ENCODE measurements at places on chromosomes 1 and 21. TPM values are rescaled to one million over a fixed set of nuclear protein-coding genes. Genes with fewer than 3 reads are reported as not detected.

DNA sequence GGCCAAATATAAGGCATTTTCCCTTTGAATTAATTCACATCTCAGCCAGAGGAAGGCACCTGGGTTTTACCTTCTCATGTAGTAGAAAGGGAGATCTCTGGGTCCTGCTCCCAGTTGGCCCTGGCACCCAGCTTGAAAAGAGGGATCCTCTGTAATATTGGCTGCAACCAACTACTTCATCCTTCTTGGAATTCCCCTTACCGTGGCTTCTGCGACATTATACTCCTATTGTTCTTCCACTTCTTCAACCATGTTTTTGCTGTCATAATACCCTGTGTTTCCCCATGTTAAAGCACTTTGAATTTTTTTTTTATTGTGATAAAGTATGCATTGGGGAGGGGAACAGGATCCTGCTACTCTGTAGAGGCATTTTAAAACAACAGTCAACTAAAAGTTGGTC lies 26.8 kb downstream of the RNF220 start:
- no peak for DNase-seq

DNA sequence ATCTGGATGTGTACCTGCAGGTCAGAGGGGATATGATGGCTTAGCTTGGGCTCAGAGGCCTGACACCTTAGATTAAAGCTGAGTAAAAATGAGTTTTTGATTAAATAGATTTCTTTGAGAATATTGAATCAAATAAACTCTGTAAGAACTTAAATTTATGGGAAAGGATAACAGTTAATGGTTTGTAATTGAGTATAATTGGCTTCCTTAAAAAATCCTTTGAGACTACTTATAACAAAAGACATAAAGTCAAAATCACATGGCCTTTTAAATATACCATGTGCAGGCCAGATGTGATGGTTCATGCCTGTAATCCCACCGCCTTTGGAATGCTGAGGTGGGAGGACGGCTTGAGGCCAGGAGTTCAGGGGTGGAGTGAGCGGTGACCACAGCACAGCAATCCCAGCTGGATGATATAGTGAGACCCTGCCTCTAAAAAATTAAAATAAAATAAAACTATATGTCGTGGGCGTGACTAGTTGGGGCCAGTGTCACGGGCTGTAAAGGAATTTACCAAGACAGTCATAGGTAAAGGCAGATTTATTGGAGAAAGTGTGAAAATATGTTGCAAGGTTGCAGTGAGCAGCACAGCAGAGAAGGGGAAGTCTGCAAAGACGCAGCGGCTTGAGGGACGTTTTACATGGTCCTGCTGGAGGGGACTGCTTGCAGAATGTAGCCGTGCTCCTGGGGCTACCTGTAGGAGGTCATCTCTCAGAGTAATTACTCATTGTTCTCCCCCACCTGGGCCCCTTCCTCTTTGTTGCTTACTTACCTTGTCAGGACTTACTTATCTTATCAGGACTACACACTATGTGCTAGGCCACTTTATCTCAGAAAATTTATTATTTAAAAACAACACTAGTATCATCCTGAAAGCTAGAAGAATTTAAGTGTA lies 122.3 kb downstream of the ZMYM4 start:
- DNase-seq = no peak

GRCh38 chr1:56541408-56541807 lies 38.0 kb downstream of the PLPP3 start:
- DNase-seq = no peak

DNA sequence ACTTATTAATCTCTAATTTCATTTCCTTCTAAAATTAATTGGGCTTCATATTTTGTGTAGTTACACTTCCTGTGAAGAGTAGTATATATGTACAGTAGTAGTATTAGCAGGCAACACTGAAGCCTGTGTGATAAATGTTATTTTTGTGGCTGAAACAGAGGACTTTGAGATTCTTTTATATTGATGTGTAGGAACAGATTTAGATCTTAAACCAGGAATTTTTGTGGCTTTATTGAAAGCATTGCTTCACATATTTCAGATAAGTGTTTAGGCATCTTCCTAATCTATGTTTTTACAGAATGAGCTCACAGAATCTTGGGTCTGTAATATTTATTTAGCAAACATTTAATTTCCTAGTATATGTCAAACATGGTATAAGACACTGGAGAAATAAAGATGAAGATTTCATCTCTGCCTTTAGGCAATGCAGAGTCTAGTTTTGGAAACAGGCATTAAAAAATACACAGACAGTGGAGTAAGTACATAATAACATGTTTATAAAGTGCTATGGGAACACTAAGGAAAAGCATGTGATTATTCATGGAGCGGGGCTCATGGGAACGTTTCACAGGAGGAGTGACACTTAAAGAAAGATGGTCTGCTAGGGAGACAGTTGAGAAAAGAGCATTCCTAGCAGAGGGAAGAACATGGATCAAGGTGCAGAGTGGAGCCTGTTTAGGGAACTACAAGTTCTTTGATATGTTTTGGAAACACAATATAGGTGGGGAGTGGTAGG lies 52.7 kb downstream of the MIGA1 start:
- no peak for DNase-seq

DNA sequence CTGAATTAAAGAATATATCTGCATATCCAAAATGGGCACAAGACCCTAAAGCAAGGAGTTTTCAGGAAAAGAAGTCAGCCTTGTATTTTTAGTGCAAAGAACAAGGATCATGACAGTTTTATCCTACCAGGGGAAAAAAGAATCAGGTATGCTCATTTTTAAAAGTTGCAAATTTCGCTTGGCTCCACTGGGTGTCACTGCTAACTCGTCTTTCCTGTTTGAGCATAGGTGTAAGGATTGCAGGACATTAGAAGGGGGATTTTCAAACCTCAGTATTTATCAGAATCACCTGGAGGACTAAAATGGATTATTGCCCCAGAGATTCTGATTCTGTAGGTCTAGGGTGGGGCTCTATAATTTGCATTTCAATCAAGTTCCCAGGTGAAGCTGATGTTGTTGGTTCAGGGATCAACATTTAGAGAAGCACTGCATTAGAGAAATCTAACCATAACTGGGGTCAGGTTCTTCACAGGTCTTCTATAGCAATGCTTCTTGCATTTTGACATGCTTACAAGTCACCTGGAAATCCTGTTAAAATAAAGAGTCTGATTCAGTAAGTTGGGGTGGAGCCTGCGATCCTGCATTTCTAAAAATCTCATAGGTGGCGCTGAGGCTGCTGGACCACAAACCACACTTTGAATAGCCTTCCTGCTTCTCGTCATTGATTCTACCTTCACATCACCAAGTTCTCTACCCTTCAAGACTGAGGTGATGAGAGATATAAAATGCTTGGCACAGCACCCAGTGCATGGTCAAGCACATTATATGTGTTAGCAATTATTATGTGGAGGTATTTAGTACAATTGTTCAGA lies 39.6 kb downstream of the NUF2 start:
- DNase-seq = no peak

DNA sequence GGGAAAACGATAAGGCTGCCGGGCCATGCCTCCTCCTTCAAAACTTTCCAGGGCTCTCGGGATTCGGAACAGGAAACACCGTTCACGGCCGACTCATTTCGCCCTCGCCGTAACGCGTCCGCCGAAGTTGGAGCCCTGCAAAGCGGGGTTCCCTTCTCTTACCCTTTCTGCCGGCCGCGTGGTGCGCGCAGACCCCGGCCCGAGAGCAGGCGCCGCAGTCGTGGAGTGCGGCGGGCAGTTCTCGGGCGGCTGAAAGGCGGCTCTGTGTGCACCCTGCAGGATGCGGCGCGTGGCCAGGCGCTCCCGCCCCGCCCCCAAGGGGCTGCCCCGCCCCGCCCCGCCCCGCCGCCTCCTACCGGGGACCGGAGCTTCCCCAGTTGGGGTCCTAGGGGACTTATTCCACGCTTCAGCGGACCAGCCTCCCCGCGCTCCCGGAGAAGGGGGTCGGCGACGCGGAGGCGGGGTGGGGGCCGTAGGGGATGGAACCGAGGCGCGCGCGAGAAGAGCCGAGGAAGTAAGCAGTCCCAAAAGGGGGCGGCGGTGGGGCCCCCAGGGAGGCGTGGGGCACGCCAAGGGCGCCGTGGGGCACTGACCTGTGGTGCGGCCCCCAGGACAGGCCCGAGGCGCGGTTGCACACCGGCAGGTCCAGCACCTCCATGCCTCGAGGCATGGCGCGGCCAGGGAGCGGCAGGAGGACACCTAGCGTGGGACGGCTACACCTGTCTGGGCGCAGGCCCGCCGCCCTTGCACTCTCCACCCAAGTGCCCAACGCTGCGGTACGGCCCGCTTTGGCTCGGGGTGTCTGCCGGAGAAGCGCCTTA lies at the start of gene MCOLN2:
Gene MCOLN2, minus strand, starts transcription at position 268 of the 821 bp plus-strand sequence. Its CDS starts 241 bp downstream, at position 27.
- DNase-seq = peak; percentile 67

DNA sequence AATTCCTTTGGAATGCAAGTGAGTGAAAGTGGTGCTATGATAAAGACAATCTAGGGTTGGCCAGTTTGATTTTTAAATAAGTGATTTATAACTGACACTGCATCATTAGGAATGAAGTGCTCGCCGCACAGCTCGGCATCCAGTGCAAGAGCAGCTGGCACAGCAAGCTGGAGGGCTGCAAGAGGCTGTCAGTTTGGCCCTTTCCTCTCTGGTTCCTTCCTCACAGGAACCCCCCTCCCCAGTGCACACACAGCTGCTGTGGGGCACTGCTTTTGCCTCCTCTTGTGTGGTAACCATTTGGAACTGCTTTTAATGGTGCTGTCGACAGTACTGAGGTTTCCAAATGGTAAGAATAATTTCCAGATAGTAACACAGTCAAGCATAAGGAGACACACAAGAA lies 10.4 kb upstream of the BCAR3 start:
- no peak for DNase-seq

- no peak for DNase-seq
Measured at GRCh38 chr1:112508278-112509004, at the start of gene WNT2B. Gene WNT2B, plus strand, starts transcription at chr1:112508965. Its CDS starts 298 bp downstream, at chr1:112509263.

DNA sequence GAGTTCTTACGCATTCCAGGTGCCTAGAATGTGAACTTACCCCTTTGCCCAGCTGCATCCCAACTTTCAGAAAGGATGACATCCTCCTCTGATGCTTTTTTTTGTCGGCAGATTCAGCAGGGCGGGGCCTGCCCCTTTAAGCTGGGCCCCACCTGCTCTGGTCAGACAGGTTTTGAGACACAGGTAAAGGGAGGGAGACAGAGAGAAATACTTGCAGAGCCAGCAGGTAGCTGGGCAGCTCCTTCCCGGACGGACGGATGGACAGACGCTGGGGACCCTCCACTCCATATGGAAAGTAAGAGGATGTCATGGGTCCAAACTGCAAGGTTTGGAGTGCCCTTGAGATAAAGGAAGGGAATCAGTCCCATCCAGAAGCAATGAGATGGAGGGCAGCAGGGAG lies at the start of gene TMEM79:
Gene TMEM79, plus strand, starts transcription at position 214 of the 400 bp plus-strand sequence. CDS start 902 bp downstream, outside the sequence.
- peak; percentile 44 for DNase-seq

DNA sequence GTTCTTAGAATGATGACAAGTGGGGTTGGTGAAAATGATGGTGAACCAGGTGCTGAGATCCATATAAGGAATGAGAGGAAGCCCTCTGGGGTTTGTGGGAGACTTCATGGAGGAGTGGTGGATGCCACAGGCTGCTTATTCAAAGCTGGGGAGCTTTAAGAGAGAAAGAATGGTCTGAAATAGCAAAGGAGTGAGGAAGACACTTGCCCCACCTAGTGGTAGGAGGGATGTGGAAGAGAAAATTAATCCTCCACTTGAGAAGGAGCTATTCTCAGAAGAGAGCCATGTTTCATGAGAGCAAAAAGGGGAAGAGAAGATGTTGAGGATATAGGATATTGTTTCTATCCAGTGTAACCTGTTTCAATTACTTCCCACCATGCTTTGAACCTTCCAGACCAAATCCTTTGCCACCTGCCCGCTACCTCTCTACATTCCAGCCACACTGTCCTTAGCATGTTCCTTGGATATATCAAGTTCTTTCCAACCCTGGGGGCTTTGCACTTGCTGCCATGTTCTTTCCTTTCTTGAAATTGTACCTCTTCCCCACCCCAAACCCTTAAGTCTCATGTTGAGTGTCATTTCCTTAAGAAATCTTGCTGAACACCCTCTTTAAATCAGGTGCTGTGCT lies 19.6 kb upstream of the ZNF648 start:
- no peak for DNase-seq

- no peak for DNase-seq
Measured at GRCh38 chr1:76103034-76103433, 28.5 kb downstream of the ST6GALNAC3 start.

DNA sequence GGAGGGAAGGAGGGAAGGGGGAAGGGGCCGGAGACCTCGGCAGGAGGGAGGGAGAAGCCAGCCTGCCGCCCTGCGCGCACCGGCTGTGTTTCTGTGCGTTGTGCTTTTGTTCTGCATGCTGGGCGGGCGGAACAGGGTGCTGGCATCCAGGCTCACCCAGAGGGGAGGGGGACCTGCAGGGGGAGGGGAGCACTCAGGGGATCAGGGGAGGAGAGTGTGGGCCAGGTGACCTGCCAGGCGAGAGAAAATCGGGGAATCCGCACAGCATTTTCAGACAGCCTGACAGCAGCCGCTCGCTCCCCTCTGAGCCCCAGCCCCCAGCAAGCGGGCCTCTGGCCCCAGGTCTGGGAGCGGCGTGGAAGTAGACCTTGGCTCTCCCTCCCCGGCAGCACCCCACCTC lies 54.7 kb downstream of the RIPK4 start:
- no peak for DNase-seq

DNA sequence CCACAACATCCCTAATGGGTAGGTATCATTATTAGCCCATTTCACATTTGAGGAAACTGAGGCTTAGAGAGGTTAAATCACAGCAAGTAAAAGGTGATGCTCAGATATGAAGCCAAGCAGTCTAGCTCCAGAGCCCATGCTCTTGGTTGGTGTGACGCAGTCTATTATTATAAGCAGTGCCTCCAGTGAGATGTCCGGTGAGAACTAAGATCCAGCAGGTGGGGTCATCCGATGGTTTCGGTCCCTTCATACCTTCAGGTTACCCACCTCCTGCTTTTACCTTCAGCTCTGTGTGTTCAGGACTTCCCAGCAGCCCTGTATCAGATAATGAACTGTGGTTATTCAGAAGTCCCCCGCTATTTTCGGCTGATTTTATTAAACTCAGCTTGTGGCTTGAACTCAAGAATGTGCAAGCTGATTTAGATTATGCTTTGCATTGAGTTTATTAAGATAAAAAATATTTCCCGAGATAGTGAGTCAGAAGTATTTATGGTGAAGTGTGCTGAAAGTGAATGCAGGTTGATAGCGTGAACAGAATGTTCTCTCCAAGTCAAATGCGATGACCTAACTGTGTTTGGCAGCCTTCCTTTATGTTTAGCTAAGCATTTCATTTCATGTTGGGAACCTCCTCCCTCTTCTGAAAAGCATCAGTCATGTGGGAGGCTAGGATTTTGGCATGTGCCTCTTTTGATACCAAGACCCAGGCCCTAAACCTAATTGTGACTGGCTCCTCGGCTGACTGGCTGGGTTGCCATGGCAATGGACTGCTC lies 160.9 kb upstream of the UBE2U start:
- no peak for DNase-seq

- no peak for DNase-seq
Measured at GRCh38 chr1:32533792-32534327, 5.4 kb upstream of the ZBTB8A start.

DNA sequence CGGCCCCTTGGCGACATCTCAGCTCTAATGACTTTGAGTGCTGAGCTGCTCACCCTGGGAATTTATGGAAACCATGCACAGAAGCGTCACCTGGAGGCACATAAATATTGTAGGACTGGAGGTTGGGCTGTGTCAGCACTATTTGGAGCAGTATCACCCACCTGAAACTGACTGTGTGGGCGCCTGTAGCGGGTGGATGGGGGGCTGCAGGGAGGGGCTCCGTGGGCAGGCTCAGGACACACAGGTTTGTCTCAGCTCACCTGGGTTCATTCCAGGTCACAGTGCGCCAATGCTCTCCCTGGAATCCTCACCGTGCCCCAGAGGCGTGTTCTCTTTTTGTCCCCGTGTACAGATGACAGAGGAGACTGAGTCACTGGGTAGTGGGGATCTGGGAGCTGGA lies 74.8 kb upstream of the ACTL8 start:
- no peak for DNase-seq

Gene CR2
- 0.35 TPM for total RNA-seq

Gene NHLH1
- total RNA-seq = not detected

Gene NBPF4
- 0.59 TPM for total RNA-seq

Gene AADACL3
- total RNA-seq = not detected

Gene MTARC2
- 32.3 TPM for total RNA-seq

Data from colonic mucosa (tissue), 4 donors.